ENCODE measurements at places on chromosomes 16 and 17.

- DNase-seq, result no peak
Measured at GRCh38 chr16:15644267-15644961, 1.5 kb upstream of the MARF1 start.

DNA sequence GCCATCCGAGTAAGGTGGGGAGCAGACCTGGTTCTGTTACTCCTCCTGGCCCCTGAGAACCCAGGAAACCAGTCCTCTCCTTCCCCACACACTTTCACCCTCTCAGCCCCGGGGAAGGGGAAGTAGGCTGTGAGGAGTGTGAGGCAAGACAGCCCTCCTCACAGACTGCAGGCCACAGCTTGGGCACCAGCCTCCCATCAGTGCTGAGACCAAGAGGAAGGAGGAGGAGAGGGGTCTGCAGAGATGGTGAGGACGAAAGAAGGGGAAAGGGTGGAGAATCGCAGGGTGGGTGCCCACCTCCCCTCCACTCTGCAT is 7.0 kb downstream of the G6PC3 start:
- no peak for DNase-seq

- no peak for DNase-seq
Measured at GRCh38 chr16:17524656-17525055, 53.9 kb upstream of the XYLT1 start.

DNA sequence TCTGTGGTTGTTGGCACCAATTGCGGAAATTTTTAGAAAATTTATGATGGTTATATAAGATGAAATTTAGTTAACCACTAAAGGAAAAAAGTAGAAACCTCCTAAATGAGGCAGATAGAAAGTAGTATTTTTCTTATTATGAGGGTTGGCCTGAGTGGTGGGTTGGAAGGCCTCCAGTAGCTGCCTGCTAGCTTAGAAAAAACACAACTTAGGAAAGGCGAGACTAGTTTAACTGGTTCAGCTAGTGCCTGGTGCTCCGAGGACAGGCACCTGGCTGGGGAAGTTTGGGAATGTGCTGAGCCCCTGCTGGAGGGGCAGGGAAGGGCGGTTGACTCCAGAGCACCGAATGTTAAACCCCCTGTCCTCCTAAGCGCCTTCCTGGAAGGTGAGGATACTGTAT is 19.9 kb downstream of the LDHD start:
- no peak for DNase-seq

GRCh38 chr16:67928147-67928546 is 3.5 kb downstream of the CTRL start:
- DNase-seq, result no peak

DNA sequence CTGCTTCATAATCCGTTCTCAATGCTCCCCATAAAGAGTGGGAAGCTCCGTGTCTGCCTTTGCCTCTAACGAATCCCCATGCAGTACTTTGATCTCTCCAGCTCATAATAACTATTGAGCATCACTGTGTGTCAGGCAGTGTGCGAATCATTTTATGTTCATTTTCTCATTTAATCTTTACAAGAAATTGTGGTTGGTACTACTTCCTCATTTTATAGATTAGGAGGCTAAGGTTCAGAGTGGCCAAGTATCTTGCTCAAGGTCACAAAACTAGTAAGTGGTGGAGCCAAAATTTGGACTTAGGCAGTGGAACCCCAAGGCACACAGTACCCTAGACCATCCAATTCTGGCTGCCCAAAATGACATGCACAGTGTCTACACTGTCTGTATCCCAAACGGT is 44.8 kb downstream of the ABCC12 start:
- no peak for DNase-seq

DNA sequence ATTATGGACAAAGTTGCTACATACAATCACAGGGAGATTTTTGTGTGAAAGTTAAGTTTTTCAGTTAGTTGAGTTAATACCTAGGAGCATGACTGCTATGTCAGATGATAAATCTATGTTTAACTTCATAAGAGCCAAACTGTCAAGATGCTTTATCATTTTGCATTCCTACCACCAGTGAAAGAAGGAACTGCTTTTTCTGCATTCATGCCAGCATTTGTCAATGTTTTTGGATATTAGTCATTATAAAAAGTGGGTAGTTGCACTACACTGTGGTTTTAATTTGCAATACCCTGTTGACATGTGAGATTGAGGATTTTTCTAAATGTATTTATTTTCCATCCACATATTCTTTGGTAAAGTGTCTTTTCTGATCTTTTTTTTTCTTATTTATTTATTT is 434.0 kb upstream of the MON1B start:
- DNase-seq, result no peak

Data from stimulated activated CD8-positive, alpha-beta memory T cell treated with anti-CD3 and anti-CD28 coated beads, Interleukin-12 subunit alpha, Interleukin-12 subunit beta, amount 100 ng/mL, for 1 hour (primary cell).